Tibial nerve (tissue), 4 donors: ENCODE measurements at places on chromosomes 6 and 20. TPM values are rescaled to one million over a fixed set of nuclear protein-coding genes. Genes with fewer than 3 reads are reported as not detected.

EYS gene
- 4.5 TPM for total RNA-seq

TBXT gene
- not detected for total RNA-seq

SCUBE3 gene
- 1.3 TPM for total RNA-seq

ID4 gene
- 69.0 TPM for total RNA-seq

TREM1 gene
- 3.3 TPM for total RNA-seq

MICB gene
- 3.9 TPM for total RNA-seq

NRM gene
- 6.0 TPM for total RNA-seq

HLA-F gene
- 63.0 TPM for total RNA-seq

RAET1G gene
- total RNA-seq: 1.5 TPM

PSORS1C2 gene
- total RNA-seq: not detected

SLCO4A1 gene
- 24.3 TPM for total RNA-seq

EZR gene
- total RNA-seq: 158 TPM

ELOVL4 gene
- total RNA-seq: 1.2 TPM

TMEM217 gene
- 0.39 TPM for total RNA-seq

BTN1A1 gene
- total RNA-seq: not detected

MATN4 gene
- not detected for total RNA-seq

MCM8 gene
- total RNA-seq: 5.1 TPM

COL11A2 gene
- 4.3 TPM for total RNA-seq

MOCS1 gene
- total RNA-seq: 56.7 TPM

SLC22A2 gene
- total RNA-seq: not detected

ULBP3 gene
- total RNA-seq: 3.1 TPM

ECT2L gene
- total RNA-seq: 0.21 TPM
